Astrocyte of the cerebellum (primary cell): ENCODE measurements at places on chromosomes 5 and 9.

- no peak for DNase-seq
These were observed 233.8 kb downstream of the SEMA6A start for GRCh38 chr5:116340799-116341198.

- no peak for DNase-seq
These were observed 995.7 kb downstream of the CDH18 start for GRCh38 chr5:18992264-18992663.

- DNase-seq = peak; percentile 88
These were observed 128.0 kb downstream of the FANCC start for GRCh38 chr9:95189251-95190098.

DNA sequence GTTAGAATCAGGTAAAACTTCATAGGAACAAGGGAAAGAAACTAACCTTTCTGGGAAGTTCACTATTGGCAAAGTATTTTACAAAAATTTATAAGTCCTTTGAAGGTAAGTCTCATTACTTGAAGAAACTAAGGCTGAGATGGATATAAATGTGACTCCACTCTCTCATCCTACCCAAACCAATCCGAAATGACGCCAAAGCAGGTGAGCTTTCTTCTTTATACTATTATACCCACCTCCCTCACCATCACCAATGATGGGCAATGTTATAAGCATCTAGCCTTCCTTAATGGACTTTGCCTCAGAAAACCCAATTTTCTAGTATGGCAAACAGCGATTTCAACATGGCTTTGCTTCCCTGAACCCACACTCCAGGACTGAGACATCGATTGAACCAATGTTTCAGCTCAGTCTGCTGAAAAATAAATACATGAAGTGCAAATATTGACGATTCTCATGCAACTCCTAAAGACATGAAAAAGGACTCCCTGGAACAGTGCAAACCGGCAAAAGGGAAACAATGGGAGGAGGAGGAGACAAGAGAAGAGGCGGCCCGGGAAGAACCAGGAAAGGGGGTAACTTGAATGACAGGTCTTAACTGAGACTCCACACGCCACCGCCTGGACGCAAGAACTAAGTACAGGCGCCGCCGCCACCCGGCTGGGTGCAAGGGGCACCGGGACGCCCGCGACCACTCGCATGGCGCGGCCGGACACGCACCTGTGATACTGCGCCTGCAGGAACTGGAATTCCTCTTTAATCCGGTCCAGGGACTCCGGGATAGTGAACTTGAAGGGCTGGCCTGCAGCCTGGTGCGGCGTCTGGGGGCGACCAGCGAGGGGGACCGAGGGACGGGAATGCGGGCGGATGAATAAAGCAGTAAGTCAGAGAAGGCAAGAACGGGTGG, 2.5 kb downstream of the TLE1 start:
- DNase-seq = peak; percentile 53

DNA sequence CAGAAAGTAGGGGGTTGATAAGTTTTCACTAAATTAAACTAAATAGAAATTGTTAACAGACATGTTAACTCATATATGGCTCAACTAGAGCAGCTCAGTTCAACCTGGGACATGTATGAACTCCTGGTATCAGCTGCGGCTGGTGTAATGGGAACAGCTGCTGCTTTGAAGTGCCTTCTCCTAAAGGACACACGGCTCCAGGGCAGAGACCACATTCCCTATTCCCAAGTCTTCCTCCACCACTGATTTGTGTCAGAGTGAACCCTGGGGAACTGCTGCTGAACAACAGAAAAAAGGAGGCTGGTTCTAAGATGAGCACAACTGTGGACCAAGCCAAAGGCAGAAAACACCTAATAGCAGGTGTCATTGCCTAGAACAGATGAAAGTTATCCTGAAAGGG, 71.1 kb downstream of the MAPKAP1 start:
- no peak for DNase-seq

DNA sequence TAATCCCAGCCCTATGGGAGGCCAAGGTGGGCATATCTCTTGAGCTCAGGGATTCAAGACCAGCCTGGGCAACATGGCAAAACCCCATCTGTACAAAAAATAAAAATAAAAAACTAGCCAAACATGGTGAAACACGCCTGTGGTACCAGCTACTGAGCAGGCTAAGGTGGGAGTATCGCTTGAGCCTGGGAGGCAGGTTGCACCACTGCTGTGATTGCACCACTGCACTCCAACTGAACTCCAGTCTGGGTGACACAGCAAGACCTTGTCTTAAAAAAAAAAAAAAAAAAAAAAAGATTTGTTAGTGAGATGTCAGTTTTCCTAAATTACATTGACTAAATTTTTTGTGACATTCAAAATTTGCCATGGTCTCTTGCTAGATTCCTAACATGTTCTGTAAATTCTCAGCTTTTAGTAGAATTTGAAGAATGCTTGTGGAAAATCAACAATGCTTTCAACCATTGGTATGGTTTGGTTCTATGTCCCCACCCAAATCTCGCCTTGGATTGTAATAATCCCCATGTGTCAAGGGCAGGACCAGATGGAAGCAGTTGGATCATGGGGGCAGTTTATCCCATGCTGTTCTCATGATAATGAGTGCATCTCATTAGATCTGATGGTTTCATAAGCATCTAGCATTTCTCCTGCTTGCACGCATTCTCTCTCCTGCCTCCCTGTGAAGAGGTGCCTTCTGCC, 236.1 kb downstream of the ARRDC3 start:
- no peak for DNase-seq

DNA sequence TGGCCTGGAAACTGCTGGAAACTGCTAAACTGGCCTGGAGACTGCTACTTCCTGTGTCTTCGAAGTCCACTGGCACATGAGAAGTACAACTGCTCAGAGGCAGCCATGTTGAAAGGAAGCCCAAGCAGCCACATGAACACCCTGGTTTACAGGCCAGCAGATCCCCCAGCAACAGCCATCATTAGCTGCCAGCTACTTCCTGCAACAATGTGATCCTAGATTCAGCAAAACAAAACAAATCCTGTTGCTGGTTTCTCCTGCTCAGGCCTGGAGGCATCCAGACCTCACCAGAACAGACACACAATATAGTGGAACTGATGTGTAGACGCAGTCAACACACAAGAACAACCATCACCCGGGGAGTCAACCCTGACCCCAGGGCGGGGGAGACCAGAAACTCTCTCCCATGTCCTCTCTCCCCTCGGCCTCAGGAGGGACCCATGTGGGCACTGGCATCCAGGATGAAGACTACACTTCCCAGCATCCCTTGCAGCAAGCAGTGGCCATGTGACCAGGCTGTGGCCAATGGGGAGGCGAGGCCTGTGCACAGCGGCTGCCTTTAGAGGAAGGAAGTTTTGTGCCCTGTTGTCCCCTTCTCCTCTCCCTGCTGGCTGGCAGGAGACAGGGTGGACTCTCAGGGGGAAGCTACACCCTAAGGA, 9.2 kb upstream of the LCN15 start:
- no peak for DNase-seq

- DNase-seq = no peak
These were observed 23.4 kb upstream of the ARHGAP26 start for GRCh38 chr5:142746532-142747433.

GRCh38 chr9:130627051-130627450, 37.3 kb upstream of the PRDM12 start:
- no peak for DNase-seq

- DNase-seq = no peak
These were observed 31.3 kb downstream of the ANKHD1 start for GRCh38 chr5:140432916-140433315.

DNA sequence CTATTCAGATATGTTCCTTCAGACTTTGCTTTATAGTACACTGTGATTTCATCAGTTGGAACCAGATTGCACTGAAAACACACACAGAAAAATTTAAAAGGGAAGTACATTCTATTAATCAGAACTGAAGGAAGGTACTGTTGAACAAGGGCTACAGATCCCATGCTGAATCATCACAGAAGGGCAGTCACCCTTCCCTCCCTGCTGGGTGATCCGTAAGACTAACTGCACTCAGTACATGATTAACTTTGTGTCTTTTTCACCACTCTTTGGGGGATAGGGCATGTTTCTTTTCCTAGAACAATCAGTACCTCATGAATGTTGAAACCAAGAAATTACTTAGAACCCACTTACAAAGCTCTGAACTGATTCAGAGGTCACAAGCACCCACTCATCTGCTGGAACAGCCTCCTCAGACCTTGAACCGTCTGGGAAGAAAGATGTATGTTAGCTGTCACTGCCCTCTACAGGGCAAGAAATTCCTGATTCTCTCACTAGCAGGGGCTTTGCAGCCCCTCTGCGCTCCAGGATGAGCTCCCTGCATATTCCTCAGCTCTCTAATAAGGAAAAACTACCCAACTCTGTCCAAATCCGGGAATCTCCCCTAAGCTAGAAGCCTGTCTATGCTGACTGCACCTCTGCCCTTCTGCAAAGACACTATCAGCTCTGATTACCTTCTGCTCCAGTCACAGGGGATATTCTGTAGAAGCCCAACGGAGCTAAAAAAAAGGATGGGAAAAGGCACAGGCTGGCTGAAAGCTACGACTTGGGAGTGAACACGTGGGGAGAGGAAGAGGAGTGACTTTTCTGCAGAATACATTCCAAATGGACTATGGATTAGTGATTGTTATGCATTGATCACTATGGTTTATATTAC, 51.0 kb downstream of the IARS1 start:
- peak; percentile 37 for DNase-seq

DNA sequence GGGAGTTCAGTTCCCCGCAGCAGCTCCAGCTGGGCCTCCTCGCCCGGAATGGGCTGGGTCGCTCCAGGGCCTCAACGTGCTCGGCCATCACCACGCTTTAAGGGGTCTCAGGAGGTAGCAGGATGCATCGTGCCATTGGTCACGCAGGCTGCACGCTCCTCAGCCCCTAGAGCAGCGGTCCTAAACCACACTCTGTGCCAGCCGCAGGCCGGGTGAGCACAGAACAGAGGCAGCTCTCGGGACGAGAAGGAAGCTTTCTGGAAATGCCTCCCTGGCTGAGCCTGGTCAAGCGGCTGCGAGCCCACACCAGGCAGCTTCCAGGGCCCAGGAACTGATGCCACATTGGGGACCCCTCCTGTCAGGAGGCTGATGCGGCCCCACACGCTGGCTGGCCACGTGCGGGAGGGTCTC, 39.3 kb upstream of the LPCAT1 start:
- DNase-seq = no peak

- no peak for DNase-seq
These were observed 1.3 kb downstream of the MAP3K1 start for GRCh38 chr5:56816546-56817081.

DNA sequence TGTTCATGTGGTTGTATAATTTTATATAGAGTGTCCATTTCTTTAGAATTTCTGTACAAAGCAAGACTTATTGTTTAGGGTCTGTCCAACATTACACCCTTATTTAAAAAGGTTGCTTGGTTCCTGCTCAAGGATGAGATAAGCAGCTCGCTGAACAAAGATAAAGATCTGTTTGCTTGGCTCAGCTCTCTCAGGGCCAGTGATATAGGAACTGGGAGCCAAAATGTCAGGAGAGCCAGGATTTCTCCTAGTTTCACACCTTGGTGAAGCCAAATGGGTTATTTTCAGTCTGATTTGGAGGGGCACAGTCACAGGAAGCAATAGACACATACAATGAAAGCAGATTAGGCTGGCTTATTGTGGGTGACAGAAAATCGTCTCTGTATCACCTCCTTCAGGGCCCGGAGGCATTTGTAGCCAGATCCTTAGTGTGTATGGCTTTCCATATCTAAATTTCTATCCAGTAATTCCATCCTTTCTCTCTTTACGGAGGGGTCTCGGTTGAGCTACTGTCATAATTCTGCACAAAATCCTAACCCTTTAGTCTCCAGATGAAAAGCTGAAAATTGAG, 396.4 kb downstream of the TMEM232 start:
- no peak for DNase-seq

DNA sequence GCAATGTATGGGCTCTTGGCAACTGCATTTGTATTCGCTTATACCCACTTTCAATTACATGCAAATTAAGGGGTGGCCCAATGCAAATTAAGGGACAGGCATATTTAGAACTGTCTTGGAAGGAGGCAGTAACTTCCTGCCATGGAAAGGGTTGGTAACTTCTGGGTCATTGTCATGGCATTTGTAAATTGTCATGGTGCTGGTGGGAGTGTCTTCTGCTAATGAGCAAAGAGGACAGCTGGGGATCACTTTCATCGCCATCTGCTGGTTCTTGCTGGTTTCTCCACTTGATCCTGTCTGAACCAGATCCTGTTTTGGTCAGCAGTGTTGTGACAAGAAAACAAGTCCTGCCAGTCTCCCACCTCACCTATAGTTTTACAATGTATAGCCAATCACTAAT, 23.3 kb upstream of the UGT3A2 start:
- no peak for DNase-seq

DNA sequence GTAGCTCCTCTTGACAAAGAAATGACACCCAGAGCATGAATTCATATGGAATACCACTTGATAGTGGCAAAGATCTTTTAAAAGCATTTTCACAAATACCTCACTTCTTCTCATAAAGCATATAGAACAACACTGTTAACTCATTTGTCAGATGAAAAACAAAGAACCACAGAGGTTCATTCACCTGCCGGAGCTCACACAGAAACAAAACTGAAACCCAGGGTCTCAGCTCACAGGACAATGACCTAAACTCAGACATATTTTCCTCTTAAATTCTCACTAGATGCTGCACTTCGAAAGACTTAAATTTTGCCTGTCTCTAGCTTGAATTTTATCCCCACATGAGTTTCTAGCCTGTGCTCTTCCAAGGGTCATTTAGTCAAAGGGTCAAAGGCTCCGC, 339.0 kb downstream of the KCNN2 start:
- no peak for DNase-seq

- DNase-seq = no peak
These were observed 715 bp upstream of the C5orf34 start for GRCh38 chr5:43515678-43516048.

DNA sequence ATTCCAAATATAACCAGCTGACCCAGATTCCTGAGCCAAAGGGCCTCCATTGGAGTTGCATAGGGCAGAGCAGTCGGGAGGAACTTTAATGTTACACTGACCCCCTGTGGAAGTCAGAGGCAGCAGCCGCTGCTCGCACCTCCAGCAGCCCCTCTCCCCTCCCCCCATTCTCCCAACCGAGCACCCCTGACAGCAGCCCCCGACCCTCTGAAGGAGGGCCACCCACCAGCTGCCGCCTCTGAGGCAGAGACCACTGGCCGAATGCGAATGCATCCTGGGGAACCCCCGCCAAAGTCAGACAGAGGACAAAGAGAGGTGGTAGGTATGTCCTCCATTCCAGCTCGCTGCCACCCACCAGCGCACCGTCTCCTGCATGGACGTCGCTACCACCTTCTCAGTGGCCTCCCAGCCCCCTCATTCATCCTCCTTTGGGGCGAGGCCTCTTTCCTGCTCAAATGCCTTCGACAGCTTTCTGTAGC, 231.0 kb downstream of the CDK5RAP2 start:
- DNase-seq = peak; percentile 13

GRCh38 chr9:93903886-93904648, 51.1 kb downstream of the BARX1 start:
- no peak for DNase-seq

GRCh38 chr9:97565262-97565661, 63.8 kb downstream of the TMOD1 start:
- DNase-seq = no peak

GRCh38 chr5:83721953-83722901, 1.6 kb upstream of the HAPLN1 start:
- peak; percentile 58 for DNase-seq

GRCh38 chr5:129962506-129962905, 58.2 kb downstream of the CHSY3 start:
- DNase-seq = no peak

- DNase-seq = no peak
These were observed 10.3 kb upstream of the LAMC3 start for GRCh38 chr9:130998597-130999244.

GRCh38 chr9:89993678-89994630, 389.1 kb downstream of the GADD45G start:
- DNase-seq = no peak
